Activated T-cell treated with anti-CD3 and anti-CD28 coated beads, Interleukin-2, amount 50 U/mL, for 48 hours (primary cell): ENCODE measurements at places on chromosomes 6 and 20.

GRCh38 chr6:74602206-74602605, 603.6 kb downstream of the COL12A1 start:
- no peak for DNase-seq

GRCh38 chr6:106512048-106512967, 117.0 kb downstream of the RTN4IP1 start:
- peak; percentile 87 for DNase-seq

GRCh38 chr6:46893648-46894047, 28.1 kb downstream of the ADGRF5 start:
- no peak for DNase-seq

DNA sequence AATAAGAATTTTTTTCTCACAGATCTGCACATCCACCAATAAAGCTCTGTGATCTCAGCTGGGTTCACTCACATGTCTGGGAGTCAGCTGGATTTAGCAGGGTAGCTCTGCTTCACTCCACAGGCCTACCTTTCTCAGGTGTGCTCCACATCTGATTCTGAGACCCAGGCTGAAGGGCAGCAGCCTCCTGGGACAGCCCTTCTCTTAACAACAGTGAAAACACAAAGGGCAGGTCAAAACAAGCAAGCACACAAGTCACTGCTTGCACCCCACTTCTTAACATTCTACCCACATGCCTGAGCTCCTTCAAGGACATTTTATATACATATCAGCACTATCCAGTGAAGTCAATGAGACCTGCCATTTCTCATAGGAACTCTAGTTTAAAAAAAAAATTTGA, 96.0 kb upstream of the MAP3K4 start:
- DNase-seq, result no peak

DNA sequence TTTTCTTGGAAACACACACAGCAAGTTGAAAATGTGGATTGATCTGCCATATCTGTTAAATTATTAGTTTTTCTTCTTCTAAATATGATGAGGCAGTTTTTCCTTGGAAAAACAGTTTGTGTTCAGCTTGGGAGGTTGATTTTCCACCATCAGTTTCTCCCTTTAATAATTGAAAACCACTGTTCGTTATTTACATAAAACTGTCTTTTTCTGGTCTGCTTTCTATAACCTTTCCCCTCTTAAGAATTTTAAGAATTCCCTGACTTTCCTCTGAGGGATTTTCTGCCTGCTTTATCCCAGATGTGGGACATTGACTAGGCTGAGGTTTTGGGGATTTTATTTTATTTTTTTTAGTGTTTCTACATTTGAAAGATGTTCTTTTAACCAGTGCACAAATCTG, 27.2 kb downstream of the DSE start:
- DNase-seq, result no peak

GRCh38 chr20:50376888-50377459, 133.2 kb upstream of the PTPN1 start:
- no peak for DNase-seq

DNA sequence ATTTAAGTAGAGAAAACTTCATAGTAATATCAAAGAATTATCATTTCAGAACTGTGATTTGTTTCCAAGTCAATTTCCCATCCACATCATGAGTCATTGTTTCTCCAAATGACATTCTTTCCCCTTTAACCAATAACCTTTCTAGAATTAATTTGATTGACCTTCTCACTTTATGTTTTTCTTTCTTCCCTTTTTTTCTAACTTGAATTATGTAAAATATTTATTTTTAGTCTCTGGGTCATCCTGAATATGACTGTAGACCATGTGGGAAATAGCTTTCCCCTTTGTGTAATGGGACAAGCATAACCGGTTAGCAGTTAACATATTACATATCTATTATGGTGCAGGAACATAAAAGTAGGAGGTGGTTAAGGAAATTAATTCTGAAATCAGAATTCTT, 291.1 kb downstream of the GJA1 start:
- no peak for DNase-seq

DNA sequence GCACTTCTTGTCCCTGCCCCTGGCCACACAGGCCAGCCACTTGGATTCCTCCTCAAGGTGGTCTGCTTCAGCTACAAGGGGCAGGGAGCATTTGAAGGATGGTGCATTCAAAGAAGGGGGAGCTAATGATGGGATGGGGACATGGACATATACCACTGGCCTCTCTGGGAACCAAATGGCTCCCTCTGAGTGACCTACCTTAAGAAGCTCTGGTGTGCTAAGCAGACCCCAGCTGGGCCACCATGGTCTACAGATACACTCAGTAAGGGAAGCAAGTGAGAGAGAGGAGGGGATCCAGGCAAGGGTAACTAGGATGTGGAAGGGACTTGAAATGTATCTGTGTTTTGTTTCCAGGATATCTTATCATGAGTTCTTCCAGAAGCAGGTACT, 62.4 kb downstream of the TTI1 start:
- no peak for DNase-seq

DNA sequence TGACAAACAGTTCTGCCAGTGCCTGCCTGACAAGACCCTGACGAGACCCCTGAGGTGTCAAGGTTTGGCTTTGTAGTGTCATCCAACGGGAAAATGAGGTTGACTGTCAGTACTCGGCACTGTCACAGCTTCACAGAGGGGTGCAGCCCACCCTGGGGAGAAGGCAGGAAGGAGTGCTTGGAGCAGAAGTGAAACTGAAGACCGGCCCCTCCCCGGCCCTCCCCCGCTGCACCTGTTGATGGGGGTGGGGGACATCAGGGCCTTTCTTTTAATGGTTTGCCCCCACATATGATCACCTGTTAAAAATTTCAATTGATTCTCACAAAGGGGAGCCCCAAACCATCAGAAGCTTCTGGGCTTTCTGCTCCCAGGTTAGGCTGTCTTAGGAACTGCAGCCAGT, 6.8 kb downstream of the PMEPA1 start:
- no peak for DNase-seq

DNA sequence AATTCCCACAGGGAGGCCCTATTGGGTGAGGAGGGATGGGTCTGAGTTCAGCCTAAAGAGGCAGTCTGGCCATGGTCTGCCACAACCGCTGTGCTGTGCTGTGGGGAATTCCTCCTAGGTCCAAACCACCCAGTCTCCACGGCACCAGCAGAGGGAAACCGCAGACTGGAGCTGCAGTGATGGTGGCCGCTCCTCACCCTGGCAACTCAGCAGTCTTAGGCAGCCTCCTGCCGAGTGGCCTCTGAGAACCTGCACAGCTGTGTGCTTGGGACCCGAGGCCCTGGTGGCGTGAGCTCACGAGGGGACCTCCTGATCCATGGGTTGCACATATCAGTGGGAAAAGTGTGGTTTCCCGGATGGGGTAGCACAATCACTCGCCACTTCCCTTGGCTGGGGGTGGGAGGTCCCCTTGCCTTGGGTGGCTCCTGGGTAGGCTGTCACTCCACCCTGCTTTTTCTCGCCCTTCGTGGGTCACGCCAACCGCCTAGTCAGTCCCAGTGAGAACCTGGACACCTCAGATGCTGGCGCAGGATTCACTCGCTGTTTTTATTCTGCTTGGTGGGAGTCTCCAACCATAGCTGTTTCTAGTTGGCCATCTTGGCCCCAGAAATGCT, 242.2 kb downstream of the CDH26 start:
- no peak for DNase-seq

DNA sequence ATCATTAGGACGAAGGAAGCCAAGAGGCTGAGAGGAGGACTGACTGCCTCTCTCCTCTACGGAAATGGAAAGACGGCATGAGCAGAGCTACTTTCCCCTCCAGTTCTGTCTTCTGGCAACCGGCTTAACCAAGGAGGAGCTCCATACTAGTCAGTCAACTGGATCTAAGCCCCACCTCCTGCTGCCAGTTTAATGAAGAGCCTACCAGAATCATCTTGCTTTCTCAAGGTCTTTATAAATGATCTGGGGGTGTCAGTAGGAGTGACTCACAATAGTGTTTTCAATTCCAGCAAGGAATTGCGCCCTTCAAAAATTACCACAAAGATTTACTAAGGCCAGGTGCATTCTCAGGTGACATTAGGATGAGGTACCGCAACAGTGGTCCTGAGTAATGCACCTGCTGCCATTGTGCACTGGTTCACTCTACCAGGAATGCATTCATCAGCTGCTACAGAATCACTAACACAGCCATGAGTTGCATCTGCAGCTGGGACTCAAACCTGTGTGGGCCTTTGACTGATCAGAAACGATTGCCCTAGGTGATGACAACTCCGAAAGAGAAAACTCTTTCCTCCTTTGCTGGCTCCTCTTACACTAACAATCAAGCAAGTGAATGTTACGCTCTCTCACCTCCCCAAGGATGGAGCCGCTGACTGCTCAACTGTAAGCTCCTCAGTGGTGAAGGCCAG, 2.8 kb downstream of the UQCC2 start:
- no peak for DNase-seq

- DNase-seq, result peak; percentile 92
Observed at GRCh38 chr6:33271468-33272274, at the start of the genes RPS18 and VPS52. RPS18 (plus strand) TSS chr6:33272075; CDS start chr6:33272120, 45 bp downstream. VPS52 (minus strand) TSS chr6:33271876; CDS start chr6:33271675, 201 bp downstream.

DNA sequence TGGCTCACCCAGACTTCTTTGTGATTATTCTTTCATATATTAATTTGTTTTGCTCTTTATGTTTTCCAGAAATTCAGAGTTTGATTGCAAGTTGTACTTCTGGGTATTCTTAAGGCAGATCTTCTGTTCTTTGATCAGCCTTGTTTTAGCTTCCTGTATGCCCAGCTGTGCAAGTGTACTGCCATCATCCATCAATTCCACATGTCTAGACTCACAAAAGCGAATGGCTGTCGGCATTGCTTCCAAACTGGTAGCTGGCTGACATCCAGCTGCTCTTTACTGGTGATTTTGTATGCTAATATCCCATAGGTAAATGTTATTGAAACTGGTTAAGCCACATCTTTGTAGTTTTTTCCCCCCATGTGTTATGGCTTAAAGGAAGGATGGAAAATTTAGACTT, 1084.8 kb upstream of the CITED2 start:
- DNase-seq, result no peak

DNA sequence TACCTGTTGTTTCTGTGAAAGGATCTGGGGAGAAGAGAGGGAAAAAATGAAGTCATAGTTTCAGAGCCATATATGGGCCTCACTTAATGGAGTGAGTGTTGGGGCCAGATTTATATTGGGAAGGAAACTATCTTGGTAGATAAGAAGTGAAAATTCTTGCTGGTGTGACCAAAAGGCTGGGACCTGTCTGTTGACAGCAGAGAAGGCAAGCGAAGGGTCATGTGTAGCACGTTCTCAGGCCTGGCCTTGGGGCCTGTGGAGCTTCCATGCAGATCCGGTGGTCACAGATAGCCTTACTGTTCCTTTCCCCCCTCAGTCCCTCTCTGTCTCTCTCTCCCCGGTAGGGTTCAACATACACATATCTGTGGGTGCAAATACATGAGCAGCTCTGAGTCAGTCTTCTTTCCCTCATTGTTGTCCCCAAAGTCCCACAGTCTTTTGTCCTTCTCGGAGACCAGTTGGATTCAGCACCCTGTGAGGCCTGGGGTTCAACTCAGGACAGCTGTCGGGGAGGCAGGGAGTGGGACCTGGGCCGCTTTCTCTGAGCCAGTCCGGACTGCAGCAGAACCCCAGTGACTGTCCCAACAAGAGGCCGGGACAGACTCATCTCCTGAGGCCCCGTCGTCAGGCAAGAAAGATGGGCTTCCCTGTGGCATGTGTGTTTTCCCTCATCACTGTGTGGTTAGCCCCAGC, 34.6 kb downstream of the PPP1R14C start:
- no peak for DNase-seq

DNA sequence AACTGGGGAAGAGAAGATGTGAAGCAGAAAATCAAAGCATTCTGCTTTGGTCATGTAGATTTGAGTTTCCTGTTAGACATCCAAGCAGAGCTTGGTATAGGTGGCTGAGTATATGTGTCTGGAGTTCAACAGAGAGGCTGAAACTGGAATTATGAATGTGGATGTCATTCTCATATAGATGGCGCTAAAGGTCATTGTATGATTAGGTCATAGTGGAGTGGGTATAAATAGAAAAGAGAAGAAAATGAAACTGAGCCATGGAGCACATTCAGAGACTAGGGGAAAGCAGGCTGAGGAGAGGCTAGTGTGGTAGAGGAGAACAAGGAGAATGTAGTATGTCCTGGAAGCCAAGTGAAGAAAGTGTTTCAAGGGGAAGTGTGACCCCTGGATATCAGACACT, 295.6 kb upstream of the PLN start:
- DNase-seq, result no peak

GRCh38 chr6:11323666-11324452, 91.4 kb upstream of the NEDD9 start:
- no peak for DNase-seq

DNA sequence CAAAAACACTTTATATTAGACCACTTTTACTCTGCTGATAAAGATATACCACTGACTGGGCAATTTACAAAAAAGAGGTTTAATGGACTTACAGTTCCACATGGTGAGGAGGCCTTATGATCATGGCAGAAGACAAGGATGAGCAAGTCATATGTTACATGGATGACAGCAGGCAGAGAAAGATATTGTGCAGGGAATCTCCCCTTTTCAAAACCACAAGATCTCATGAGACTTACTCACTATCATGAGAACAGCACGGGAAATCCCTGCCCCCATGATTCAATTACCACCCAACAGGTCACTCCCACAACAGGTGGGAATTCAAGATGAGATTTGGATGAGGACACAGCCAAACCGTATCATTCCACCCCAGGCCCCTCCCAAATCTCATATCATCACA, 1383.8 kb upstream of the MAP3K7 start:
- no peak for DNase-seq

DNA sequence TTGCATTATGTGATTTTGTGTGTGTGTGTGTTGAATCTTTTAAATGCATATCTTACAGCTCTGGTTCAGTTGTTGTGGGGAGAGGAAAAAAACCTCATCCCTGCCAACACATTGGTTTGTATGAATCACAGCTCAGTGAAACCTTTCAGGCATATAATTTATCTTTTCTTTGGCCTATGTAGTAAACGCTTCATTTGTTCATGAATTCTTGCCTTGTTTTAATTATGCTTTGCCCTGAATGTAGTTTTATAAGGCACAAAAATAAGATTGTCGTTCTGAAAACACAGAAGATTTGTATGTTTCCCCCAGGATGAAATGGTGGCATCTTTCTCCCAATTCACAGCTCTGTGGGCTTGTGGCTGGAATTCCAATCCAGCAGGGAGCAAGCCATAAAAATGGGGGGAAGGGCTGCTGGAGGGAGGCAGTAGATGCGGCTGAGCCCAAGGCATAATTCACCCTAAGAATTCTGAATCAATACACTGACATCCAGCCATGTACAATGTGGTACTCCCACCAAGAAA, 45.1 kb downstream of the BCAS1 start:
- no peak for DNase-seq

DNA sequence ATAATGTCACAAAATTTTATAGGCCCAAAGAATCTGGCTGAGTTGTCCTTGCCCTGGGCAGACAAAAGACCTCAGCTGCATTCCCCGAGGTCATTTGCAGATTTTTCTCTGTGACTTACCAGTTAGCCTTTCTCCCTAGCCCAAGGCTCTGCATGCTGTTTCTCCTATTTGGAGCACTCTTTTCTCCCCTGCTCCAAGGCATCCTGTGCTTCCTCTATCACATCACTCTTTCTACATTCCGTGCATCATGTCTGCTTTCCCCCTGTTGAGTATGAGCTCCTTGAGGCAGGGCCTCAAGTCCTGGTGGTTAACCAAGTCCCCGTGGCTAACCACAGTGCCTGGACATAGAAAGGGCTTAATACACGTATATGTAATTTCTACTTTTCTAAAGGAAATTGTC, 593 bp upstream of the GSTA3 start:
- DNase-seq, result no peak
